ENCODE measurements at places on chromosomes 4 and X.
A peak's percentile ranks its signal among the peaks of the same experiment; 100 is the strongest.

DNA sequence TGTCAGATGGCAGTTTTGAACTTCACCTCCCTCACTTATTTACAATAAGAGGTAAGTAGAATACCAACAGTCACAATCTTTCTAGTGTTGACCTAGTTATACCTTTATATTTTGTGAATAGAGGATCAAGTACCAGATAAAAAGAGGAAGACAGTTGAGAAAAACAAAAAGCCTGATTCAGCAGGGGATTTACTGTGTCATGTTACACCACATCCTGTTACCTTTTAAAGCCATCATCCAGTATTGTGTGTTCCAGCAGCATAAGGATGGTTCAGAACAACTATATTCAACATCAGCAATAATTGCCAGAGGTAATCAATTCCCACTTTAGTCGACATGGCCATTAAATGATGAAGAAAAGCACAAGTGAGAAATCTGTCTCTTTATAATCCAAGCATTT, 21.3 kb upstream of the CXCL6 start:
- DNase-seq, result no peak

DNA sequence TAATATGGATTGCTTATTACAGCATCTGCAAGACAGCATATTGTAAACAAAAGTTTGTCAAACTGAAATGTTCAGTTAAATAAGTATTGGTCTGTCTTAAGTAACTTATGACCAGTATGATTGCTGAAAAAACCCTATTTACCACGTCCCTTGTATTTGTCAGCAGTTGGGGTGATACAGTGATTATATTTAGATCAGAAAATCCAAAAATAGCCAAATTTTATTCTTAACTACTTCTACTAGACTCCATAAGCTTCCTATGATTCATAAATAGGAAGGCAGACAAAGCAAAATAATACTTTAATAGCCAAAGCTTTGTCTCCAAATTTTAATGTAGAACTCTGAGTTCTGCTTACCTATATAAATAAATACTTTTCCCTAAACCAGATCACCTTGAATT, 45.3 kb downstream of the TBCK start:
- no peak for DNase-seq

DNA sequence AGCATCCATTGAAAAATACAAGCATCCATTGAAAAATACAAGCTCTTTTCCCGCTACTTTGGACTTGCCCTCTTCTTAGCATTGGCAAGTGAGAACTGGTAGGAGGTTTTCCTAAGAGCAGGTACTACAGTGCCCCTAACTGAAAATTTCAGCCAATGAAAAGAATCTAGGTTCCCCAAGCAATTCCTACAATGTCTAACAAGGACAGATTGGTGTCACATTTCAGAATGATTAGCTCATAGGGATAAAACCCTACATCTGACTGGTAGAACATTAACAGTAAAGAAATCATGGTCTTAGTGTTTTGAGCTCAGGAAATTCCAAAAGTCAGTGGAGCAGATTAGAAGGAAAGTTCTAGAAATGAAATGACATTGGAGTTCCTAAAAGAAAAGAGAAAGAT, 68.6 kb upstream of the QRFPR start:
- no peak for DNase-seq

DNA sequence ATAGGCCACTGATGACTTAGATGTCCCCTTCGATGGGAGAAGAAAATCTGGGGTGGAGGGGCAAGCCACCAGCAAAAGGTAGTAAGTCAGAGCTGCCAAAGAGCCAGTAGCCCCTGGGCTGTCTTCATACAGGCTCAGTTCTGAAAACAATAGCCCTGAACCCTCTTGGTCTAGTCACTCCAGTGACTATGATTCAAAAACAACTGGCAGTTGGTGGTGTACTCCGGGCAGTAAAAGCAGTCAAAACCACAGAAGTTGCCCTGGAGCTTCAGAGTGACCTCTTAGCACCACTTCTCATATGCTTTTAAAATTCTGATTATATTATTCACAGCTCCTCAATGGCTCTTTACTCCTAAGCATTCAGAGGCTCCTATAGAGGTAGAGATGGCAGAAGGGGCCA, 164.3 kb upstream of the MAMLD1 start:
- DNase-seq, result no peak

- DNase-seq, result peak; percentile 22
These were observed 627 bp downstream of the CDKN2AIP start for GRCh38 chr4:183445097-183445428.

DNA sequence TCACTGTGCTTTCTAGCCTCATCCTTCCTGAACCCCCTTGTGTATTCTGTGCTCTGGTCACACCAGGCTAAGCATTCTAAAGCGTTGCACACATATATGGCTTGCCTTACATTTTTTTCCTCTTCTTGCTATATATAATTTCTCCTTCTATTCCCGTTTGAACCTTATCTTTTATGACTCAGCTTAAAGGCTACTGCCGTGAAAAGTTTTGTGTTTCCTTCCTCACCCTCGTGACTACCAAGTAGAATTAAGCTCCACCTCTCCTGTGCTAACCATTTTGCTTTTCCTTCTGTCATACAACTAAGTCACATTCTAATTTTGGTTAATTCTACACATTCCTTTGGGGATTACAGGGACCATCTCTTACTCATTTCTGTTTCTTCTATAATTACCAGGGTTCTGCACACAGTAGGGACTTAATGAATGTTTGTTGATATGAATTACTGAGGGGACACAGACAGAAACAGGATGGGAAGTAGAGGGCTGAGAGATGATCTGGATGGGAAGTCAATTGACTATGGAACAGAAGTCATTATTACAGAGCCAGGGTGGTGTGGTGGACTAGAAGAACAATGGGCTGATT, 67.1 kb downstream of the DOCK11 start:
- no peak for DNase-seq

- no peak for DNase-seq
These were observed 35.5 kb downstream of the DLG3 start for GRCh38 chrX:70479922-70480659.

DNA sequence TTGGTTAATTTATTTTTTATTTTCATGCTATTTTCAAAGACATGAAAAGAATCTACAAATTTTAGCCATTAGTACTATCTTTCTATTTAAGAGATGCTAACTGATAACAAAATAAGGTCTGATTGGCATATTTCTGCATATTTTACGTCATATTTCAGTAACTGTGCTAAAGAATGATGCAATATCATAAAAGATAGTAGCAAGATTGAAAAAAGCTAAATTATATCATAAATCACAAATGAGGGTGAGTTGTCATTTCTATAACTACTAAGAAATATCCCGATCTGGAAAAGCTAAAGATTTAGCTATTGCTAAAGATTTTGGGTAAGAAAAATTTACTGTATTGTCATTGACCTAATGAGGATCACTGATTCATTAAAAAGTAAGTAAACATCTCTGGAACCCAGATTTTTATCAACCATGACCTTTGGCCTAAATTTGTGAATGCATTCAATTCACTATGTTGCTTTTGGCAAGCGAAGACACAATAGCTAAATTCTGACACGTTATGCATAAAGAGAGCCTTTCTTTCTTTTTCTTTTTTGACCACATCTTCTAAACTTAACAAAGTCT, 103.6 kb downstream of the HPGD start:
- DNase-seq, result no peak

DNA sequence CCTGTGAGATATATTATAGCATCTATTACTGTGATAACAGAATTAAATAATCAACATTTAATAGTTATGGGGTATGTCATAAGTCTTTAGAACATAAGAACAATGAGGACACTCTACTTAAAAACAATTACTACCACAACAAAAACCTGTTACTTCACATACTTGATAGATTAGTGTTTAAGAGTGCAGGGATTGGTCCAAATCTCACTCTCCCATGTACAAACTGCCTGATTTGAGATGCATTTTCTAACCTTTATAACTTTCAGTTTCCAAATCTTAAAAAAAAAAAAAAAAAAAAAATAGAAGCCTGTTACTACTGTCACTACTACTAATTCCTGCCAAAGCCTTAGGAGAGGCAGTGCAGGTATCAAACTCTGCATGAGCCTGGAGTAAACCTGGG, 5.6 kb downstream of the PCDH18 start:
- no peak for DNase-seq

DNA sequence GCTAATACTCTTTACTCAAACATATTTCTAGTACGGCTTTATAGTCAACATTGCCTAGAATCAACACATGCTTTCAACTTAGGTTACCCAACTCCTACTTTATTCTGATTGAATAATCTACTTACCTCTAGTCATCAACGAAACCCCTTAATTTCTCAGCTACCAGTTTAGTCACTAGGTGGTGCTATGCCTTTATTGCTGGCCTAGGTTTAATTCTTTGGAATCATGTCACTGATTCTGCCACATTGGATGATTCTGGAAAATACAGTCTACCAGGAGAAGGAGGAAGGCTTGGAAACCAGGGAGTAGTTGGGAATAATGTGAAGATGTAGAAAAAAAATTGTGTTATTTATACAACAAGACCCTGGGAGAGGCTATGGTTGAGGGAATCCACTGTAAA, 167.7 kb downstream of the DCAF12L2 start:
- no peak for DNase-seq

GRCh38 chrX:93695981-93696380, 22.0 kb downstream of the FAM133A start:
- no peak for DNase-seq

DNA sequence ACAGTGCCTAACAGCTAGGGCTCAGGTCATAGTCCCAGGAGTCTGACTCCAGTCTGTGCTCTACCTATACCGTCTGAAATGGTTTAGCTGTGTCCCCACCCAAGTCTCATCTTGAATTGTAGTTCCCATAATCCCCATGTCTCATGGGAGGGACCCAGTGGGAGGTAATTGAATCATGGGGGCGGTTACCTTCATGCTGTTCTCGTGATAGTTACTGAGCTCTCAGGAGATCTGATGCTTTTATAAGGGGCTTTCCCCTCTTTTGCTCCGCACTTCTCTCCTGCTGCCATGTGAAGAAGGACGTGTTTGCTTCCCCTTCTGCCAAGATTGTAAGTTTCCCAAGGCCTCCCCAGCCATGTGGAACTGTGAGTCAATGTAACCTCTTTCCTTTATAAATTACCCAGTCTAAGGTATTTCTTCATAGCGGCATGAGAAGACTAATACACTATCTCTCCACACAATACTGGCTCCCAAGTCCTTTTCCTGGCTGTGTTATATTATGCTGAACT, 110.8 kb downstream of the AFAP1 start:
- DNase-seq, result no peak

DNA sequence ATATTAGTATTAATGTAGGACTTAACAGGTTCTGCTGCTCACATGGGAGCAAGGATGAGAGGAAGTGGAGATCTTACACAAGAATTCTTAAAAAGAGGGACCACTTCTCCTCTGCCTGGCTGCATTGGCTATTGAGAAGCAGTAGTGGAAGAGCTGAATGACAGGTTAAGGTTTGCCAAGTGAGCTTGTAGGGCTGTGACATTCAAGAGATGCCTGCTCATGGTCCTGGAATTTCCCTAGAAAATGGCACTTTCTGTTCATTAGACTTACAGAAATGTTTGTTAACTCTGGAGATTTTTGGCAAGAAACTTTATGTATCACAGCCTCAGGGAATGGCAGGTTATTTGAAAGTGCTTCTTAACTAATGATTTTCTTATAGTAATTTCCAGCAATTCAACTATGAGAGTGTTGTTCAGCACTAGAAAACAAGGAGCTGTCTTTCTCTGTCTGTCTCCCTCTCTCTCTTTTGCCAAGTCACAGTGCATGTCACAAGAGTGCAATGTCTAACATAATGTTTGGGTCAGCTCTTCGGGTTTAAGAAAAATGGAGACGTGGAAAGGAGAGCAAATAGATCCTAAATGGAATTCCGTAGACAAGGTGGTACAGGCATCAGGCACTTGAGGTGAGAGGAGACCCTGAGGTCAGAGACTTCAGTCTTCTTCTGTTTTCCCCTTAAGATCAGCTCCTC, 8.3 kb upstream of the NAP1L5 start:
- no peak for DNase-seq

DNA sequence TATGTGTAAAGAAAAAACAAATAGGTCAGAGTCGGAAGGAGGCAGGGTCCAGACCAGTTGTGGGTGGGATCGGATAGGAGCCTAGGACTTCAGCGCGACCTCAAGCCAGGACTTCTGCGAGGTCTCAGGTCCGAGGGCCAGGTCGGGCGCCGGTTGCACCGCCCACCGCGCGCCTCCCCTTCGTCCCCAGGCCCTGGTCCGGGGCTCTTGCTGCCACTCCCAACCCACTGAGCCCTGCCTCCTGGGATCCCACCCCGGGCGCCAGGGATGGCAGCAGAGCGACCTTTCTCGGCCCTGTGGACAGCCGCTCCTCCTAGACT, 12.3 kb downstream of the PITX2 start:
- no peak for DNase-seq

- no peak for DNase-seq
These were observed 27.4 kb downstream of the FRYL start for GRCh38 chr4:48752726-48753125.

- no peak for DNase-seq
These were observed 96.0 kb upstream of the LEF1 start for GRCh38 chr4:108264693-108265092.

- no peak for DNase-seq
These were observed 63.1 kb upstream of the GRPR start for GRCh38 chrX:16060252-16060651.

DNA sequence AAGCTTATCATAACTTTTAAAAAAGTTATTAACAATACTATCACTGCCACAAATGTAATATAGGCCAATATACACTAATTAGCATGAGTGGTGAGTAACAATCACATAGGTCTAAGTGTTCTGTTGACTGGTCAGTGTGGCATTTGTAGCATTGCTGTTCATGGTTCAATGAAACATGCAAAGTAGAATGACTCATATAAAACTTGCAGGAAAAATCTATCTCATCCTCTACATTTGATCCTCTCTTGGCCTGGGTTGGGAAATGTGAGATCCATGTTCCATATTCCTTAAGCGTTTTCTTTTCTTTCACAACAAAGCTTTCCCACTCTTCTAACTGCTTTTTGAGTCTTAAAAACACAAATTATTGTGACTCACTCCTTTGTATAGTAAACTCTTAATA, 1418.7 kb downstream of the FSTL5 start:
- no peak for DNase-seq

- no peak for DNase-seq
These were observed 64.4 kb downstream of the SH3KBP1 start for GRCh38 chrX:19823031-19823430.

DNA sequence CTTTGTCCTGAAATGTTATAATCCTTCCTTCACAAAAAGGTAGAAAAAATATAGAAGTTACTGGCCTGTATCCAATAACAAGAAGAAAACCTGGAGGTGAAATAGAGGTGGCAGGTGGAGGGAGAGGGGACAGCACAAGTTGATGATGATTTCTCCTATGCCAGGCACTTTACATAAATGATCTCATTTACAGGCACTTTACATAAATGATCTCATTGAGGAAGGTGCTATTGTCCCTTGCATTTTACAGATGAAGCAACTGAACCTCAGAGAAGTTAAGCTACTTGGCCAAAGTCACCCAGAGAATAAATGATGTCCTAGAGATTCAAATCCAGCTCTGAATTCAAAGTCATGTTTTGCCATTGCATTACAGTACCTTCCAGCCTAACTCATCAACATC, 7.1 kb upstream of the OPHN1 start:
- DNase-seq, result no peak

- no peak for DNase-seq
These were observed 11.8 kb upstream of the HPGDS start for GRCh38 chr4:94354474-94354896.

All from activated CD4-positive, alpha-beta T cell treated with anti-CD3 and anti-CD28 coated beads for 24 hours (primary cell).